NCI-H1694 (cell line): ENCODE measurements at places on chromosomes 2 and 18.

- no peak for DNase-seq
These were observed 306.0 kb upstream of the TCF4 start for GRCh38 chr18:55893948-55894347.

DNA sequence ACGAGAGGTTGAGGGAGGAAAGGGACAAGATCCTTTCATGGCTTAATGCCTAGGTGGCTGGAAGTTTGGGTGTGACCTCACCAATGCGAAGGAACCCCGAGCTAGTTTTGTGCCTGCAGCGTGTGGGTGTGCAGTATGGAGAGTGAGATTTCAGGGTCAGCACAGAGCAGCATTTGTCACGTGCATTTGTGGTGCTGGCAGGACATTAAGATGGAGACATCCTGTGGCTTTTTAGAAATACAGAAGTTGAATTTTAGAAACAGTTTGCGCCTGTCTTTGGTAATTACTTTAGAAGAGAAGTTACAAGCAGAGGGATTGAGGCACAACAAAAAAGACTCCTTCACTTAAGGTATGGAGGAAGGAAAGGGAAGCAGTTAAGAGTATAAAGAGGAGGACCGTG lies 258.2 kb upstream of the THUMPD2 start:
- DNase-seq = no peak

GRCh38 chr2:108637304-108637669 lies 82.0 kb upstream of the RANBP2 start:
- DNase-seq = no peak

DNA sequence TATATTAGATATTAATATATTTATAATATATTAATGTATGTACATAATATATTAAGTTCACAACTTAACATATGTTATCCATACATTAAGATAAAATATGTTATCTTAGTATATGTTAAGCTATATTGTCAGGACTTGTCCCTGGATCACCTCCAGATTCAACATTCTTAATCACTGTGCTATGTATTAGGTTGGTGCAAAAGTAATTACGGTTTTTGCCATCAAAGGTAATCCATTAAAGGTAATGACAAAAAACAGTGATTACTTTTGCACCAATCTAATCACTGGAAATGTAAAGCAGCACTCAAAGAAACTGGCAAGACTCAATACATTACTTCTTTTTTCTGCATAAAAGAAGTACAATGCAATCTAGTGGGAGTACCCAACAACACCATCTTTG lies 1099.0 kb upstream of the SLC39A10 start:
- DNase-seq = no peak

DNA sequence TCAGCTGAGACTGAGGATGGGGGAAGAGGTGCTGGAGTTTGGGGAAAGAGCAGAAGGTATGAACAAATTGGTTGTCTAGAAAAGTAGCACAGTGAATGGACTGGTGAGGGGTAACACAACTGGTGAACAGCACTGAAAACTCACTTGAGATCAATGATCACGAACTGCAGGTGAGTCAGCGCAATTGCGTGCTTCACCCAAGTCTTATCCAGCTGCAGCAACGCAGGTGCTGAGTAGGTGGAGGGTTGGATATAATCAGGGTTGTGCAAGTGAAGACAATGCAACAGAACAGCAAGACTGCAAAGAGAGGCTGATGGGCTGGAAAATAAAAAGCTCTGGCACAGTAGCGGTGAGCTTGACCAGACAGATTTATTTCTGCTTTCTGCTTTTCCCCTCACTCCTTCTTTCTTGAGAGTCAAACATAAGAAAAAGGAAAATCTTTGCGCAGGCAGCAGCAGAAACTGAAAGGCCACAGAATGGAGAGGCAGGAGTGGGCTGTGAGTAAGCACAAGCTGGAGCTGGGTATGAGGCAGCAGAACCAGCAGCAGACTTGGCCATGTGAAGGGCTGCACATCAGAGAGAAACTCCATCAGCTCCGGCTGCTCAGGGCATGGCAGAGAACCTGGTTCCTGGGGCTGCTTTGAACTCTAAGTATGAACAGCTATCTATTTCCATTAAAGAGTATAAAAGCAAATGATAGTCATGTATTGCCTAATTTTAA lies 99.4 kb upstream of the ARL5A start:
- DNase-seq = no peak

GRCh38 chr2:6885551-6885950 lies 8.0 kb downstream of the RSAD2 start:
- DNase-seq = no peak

- DNase-seq = no peak
These were observed 401.6 kb downstream of the XIRP2 start for GRCh38 chr2:167289651-167290410.

DNA sequence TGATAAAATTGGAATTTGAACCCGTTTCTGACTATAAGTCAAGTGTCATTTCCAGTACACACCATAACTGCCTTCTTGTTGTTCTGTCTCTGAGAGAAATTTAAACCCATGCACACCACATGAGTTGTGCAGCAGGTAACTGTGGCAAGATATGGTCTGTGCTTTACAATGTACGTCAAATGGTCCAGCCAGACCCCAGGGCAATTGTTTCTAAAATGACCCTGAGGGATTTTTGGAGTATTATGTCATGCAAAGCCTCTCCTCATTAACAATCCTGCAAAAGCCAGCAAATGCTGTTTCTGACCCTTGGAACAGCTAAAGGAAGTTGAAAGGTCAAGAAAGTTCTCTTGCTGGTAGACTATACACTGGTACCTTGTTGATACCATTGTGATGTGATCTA lies 47.7 kb upstream of the WIPF1 start:
- DNase-seq = no peak

DNA sequence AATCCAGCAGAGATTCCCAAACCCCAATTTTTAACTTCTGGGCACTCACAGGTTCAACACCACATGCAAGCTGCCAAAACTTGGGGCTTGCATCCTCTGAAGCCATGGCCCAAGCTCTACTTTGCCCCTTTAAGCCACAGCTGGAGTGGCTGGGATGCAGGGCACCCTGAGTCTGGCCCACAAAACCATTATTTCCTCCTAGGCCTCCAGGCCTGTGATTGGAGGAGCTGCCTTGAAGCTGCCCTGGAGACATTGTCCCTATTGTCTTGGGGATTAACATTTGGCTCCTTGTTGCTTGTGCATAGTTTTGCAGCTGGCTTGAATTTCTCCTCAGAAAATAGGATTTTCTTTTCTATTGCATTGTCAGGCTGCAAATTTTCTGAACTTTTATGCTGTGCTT lies 109.8 kb upstream of the RPRM start:
- no peak for DNase-seq

GRCh38 chr2:182891611-182892010 lies 25.2 kb upstream of the FRZB start:
- DNase-seq = no peak

- DNase-seq = no peak
These were observed 319.7 kb downstream of the LPIN1 start for GRCh38 chr2:12066116-12066515.

DNA sequence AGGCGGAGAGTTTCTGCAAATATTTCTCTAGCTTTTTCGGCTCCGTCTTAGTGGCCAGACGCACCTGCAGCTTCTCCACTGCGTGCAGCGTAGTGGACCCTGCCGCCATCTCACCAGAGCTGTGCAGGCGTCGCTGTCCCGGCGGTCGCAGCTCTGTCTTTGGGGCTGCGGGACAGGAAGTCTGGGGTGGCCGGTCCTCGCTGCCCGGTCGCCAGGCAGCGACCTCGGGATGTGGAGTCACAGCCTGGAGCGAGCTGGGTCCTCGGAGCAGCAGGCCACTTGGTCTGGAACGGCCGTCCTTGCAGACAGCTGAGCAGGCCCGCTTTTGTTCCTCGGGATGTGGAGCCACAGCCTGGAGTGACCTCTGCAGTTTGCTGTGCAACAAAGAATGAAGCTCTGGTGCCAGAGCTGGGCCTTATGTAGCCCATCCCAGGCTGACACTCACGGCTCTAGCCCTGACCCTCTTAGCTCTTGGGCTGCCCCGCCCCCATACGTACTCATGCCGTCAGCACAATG lies at the start of gene ELOA2:
TSS of gene ELOA2 (minus strand) at position 466 of the 516 bp plus-strand sequence. CDS start at position 109, 357 bp downstream.
- no peak for DNase-seq

DNA sequence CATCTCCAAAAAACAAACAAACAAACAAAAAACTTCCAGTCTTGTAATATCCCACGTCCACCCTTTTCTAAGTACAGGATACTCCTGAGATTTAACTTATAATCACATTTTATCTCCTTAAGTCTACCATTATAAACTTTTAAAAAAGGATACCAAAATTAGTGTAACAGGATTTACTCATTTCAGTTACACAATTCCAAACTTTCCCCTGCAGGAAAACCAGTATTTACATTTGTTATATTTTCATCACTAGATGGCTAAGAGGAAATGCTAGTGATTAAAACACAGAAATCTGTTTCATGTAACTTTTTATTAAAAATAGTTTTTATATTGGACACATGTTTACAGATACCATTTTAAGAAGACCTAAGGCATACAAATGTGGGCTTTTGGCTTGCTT lies 27.5 kb downstream of the CFAP36 start:
- DNase-seq = no peak

DNA sequence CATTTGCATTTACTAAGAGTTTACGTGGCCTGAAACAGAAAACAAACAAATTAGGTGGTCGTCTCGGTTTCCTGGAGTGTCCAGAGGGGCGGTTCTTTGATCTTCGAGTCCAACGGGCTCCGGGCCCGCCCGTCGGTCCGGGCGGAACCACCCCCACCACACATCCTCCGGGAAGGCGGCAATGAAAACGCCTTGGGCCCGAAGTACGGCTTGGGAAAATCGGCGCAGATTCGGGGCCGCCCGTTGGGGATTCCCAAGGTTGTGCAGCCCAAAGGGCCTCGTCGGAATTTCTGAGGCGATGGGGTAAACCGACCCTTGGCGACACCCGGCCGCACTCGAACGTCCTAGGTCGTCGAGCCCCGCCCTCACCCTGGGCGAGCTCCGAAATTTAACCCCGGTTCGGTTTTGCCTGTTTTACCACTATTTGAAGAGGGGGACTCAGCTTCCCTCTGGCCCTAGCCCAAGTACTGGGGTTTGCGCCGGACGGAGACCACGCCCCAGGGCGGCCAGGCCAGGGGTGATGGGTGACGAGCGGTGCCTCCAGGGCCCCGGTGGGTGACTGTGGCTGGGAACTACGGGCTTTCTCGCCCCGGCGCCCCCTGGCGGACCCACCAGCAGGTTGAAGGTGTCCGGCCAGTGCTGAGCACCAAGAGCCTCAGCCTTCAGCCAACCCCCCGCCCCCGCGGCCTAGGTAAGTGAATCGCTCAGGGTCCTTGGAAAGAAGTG lies 1.9 kb upstream of the CFAP53 start:
- no peak for DNase-seq

DNA sequence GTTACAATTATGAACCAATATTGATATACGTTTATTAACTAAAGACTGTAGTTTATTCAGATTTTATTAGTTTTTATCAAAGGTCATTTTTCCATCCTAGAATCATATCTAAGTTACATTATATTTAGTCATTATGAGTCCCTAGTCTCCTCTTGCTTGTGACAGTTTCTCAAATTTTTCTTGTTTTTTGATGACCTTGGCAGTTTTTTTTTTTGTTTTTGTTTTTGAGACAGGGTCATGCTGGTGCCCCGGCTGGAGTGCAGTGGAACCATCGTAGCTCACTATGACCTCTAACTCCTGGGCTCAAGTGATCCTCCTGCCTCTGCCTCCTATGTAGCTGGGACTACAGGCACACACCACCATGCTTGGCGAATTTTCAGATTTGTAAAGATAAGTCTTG lies 18.3 kb upstream of the SLC39A10 start:
- DNase-seq = no peak

- DNase-seq = no peak
These were observed 226.8 kb upstream of the LRRTM1 start for GRCh38 chr2:80531319-80531718.

DNA sequence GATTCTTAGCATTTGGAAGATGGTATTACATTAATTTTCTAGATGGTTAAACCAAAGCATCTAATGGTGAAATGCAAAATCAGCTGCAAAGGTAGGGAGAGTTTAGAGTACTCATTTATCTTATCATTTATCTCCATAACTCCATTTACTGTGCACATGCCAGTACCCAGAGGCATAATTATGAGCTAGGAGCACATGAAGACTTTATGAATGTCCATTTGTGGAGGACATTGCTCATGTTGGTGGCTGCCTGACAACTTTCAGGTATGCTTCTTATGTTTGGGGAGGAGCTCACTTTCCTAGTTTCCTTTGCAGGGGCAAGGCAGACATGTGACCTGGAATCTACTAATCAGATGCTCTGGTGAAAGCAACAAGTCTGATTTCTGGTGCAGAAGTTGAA lies 134.0 kb downstream of the NRP2 start:
- DNase-seq = no peak

- DNase-seq = no peak
These were observed 39.5 kb upstream of the CREG2 start for GRCh38 chr2:101426822-101427221.

GRCh38 chr2:36698993-36699392 lies 2.5 kb downstream of the VIT start:
- DNase-seq = no peak

GRCh38 chr18:79069717-79070151 lies 540 bp downstream of the ATP9B start:
- no peak for DNase-seq

DNA sequence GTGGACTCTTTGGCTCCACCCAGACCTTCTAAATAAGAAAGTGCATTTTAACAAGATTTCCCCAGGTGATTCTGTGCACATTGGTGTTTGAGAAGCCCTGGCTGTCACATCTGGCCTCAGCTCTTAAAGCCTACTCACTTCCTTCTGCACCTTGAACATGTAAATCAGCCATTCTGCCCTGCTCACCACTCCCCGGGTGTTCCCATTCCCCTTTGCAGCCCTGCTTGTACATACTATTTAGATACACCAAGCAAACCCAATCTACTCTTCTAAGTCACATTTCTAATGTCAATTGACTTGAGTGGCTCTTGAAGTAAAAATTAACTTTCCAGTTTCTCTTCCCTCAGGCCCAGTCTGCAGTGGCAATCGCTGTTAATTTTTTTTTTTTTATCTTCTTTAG lies 13.1 kb upstream of the SCN1A start:
- DNase-seq = no peak

DNA sequence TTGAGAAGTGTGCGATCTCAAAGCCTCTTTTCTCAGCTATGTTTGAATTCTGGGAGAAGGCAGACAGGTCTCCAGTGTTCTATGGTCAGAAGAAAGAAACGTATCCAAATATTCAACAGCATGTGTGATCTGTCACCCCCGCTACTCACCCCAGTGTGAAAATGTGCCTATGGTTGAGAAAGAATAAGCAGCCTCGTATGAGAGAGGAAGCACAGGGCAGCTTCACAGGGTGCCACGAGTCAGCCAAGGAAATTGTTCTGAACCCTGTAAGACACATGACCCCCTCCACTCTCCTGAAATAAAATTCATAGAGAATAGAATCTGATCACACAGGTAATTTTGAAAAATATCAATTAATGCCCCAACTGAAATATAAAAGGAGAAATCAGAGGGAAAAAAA lies 8.0 kb upstream of the SF3B1 start:
- no peak for DNase-seq

GRCh38 chr2:102208774-102209173 lies 22.0 kb downstream of the IL1RL2 start:
- DNase-seq = no peak

- DNase-seq = no peak
These were observed 26.6 kb upstream of the STEAP3 start for GRCh38 chr2:119197126-119197405.

- peak; percentile 48 for DNase-seq
These were observed 40.0 kb downstream of the ICA1L start for GRCh38 chr2:202831242-202832220.

- no peak for DNase-seq
These were observed 516.3 kb downstream of the TDRD15 start for GRCh38 chr2:21640046-21640445.
